NCI-H1417 treated with DMSO at 0.1 percent for 48 hours (cell line): ENCODE measurements at places on chromosomes 2 and 18.

DNA sequence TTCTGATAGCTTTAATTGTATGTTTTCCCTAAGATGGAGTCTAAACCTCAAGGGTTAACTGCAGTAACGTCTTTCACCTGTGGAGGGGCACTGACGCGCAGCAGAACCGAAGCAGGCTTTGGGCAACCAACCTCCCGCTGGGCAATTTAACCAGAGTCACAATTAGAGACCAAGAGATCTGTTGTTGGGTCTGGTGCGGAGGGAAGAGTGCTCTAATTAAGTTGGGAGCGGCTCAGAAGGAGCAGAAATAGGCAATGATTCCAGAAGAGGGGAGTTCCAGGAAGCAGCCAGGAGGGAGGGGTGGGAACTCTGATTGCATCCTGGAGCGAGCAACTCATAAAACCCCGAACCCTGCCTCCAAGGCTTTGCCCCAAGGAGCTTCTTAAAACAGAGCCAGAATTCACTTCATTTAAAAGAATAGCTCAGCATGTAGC lies 245.8 kb downstream of the PAX3 start:
- DNase-seq, result peak; percentile 56

- no peak for DNase-seq
Observed at GRCh38 chr2:62326735-62327134, 130.8 kb downstream of the B3GNT2 start.

- no peak for DNase-seq
Observed at GRCh38 chr2:169965495-169965894, 138.2 kb downstream of the UBR3 start.

DNA sequence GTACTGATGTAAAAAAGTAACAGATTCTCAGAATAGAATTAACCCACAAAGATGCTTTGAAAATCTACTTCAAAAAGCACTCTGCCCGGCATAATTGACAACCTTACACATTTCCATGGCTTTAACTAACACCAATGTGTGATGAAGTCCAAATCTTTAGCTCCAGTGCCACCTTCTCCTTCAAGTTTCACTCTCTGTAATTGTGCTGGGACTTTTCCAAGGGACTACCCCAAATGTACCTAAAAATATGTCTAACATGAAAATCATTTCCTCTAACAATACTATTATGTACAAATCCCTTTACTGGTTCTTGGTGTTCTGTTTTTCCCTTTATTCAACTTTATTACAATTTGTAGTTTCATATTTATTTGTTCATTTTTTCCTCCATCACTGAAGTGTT lies 20.6 kb upstream of the UBE2E3 start:
- DNase-seq, result no peak

DNA sequence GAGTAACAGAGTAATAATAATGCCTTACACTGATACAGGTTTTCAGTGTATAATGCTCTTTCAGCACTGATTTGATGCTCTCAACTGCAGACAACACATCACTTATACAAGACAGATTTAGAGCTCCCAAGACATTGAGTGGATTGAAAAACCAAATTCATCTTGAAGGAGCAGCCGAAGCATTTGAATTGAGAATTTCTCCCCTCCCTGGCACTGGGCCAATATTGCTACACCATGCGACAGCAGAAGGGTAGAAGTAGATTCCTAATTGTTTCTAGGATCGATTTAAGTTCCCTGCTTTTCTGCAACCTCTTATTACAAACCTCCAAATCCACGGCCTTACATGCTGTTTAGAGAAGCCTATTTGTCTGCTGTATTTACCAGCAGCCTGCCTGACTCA lies 15.5 kb downstream of the CENPA start:
- DNase-seq, result no peak

- no peak for DNase-seq
Observed at GRCh38 chr2:16330571-16330970, 335.1 kb downstream of the CYRIA start.

GRCh38 chr2:7835693-7836680 lies 845.9 kb upstream of the ID2 start:
- no peak for DNase-seq

DNA sequence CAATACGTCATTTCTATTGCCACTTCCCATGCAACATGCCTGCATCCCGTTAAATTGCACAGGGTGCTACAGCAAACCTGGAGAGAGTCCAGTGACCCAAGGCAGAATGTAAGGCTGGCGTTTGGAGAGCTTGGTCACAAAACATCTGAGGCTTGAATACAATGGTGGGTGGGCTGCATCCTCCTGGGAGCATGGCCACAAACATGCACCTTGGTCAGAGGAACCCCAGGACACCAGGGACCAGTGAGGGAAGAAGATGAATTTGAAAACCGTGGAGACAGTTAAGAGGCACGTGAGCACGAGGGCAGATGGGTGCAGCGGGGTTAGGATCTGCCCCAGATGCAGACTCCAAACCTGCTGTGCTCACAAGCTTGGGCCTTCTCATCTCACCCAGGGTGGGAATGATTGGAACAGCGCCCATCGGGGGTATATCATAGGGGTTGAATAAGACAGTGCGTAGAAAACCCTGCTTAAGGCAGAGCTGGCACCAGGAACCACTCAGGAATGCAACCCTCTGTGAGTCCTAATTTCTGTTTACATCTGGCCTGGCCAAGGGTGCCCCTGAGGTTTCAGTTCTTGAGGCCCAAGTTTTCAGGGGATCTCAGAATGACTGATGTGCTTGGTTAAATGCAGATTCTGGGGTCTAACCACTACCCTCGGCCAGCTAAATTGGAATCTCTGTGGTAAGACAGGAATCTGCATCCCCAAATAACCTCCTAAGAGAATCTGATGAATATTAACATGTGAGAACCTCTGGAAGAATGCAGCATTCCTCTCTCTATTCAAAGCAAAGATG lies 97.2 kb downstream of the ARL4C start:
- DNase-seq, result no peak

DNA sequence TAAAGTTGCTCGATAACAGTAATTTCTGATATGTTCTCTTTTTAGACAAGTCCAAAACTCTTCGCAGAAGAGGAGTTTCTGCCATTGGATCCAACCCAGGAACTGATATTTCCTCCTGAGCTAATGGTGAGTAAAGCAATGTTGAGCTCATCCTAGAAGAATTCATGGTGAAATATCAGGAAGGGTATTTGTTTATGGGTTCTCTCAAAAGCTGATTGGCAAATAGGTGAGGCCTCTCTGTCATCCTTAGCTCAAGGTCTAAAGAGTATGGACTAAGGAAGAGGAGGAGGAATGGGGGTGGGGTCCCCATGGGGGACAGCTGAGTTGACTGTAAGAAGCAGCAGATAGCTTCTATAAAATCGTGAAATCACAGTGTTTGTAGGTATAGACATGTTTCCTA lies 18.2 kb downstream of the AOX1 start:
- DNase-seq, result no peak
